ENCODE measurements at places on chromosomes 6 and 20. TPM values are rescaled to one million over a fixed set of nuclear protein-coding genes. Genes with fewer than 3 reads are reported as not detected.
A peak's percentile ranks its signal among the peaks of the same experiment; 100 is the strongest.

Gene CRISP2
- 0.33 TPM for total RNA-seq

GRCh38 chr20:20710443-20711315, 1.8 kb downstream of the RALGAPA2 start:
- peak; percentile 22 for DNase-seq
- H3K4me3 ChIP-seq, result peak overlapping the region; percentile 89
- no peaks in the 10 kb centered on the region for H3K36me3 ChIP-seq
- no peaks in the 10 kb centered on the region for H3K27me3 ChIP-seq
- H3K27ac ChIP-seq, result peak overlapping the region; percentile 77
- no peaks in the 10 kb centered on the region for H3K4me1 ChIP-seq

- no peaks in the 10 kb centered on the region for H3K4me1 ChIP-seq
- H3K36me3 ChIP-seq, result no peaks in the 10 kb centered on the region
- no peaks in the 10 kb centered on the region for H3K27me3 ChIP-seq
- no peak overlapping the region for H3K27ac ChIP-seq
Observed at GRCh38 chr6:79231101-79231500, 3.4 kb downstream of the HMGN3 start.

Gene TINAG
- total RNA-seq, result not detected

GRCh38 chr6:25312703-25313102, 33.5 kb downstream of the CARMIL1 start:
- no peaks in the 10 kb centered on the region for H3K27me3 ChIP-seq
- peaks cover 3% of the 10 kb centered on the region for H3K4me1 ChIP-seq
- no peak for DNase-seq

DNA sequence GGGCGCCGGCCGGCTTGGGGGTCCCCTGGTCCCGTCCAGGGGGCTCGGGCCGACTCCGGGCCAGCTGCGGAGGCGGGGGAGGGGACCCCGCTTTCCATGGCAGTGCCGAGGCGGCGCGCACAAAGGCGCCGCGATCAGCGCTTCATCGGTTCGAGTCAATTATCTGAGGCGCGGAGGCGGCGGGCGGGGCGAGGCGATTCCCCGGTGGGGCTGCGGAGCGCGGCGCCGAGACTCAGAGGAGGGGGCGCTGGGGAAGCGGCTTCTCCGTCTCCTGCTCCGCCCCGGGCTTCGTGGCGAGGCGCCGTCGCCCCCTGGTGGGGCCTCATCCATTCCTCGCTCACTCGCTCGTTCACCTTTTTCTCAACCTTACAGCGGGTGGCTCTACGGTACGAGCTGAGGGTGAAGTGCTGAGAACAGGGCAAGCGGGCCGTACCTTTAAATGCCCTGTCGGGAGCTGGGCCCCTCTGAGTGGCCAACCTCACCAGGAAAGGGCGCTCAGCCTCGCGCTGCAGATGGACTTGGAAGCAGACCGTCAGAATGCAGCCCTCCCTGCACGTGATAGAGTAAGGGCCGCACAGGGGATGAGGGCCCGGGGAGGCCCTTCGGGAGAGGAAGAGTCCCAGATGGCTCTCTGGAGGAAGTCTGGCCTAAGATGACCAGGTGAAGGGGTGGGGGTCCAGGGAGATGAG, 39.9 kb downstream of the SLC52A3 start:
- peak overlapping the region; percentile 43 for H3K4me3 ChIP-seq
- no peak for DNase-seq
- no peaks in the 10 kb centered on the region for H3K36me3 ChIP-seq
- no peak overlapping the region for H3K27ac ChIP-seq

DNA sequence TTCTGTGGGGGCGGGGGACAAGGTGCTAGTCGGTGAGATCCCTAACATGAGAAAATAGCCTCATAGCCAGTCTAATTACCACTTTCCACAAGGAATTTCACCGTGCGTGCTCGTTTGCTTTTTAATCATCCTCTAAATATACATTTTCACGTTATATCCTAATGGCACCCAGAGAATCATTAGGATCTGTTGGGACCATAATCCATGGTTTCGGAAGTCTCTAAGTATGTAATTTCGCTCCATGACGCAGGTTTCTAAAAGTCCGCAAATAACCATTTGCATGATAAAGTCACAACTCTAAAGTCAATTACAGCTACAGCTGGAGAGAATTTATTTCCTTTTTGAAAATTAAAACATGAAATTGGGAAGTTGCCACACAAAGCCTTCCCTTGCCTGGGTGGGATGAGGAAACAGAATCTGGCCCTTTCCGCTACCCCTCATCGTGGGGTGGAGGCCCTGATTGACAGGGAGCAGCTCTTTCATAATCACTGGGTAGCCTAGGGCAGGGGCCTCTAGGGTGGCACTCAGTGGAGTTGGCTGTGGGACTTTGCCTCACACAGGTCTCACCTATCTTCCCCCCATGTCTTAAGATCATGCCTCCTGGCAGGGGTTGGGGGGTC, 81.9 kb downstream of the LRFN2 start:
- no peaks in the 10 kb centered on the region for H3K36me3 ChIP-seq
- H3K4me1 ChIP-seq, result no peaks in the 10 kb centered on the region
- H3K27me3 ChIP-seq, result no peaks in the 10 kb centered on the region
- no peak overlapping the region for H3K27ac ChIP-seq
- H3K4me3 ChIP-seq, result no peak overlapping the region

DNA sequence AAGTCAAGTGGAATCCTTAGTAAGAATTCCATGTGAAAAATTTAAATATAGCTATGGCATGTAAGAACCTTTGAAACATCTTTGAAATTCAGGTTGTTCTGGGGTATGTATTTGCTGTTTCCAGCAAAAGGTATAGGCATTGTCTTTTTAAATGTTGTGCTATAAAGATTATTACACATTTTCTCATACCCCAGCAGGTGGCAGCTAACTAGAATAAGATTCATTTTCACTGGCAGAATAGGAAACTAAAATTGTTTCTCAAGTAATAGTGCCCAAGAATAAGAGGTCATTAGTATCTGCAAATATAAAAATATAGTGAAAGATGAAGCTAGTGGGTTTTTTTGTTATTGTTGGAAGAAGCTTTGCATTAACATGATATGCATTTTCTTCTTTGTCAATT, 1.8 kb downstream of the GRIK2 start:
- H3K4me3 ChIP-seq, result no peak overlapping the region
- no peak for DNase-seq
- H3K27me3 ChIP-seq, result peaks cover 38% of the 10 kb centered on the region

Measured in breast epithelium (tissue), 4 donors.